ENCODE measurements at places on chromosomes 1 and 21.

DNA sequence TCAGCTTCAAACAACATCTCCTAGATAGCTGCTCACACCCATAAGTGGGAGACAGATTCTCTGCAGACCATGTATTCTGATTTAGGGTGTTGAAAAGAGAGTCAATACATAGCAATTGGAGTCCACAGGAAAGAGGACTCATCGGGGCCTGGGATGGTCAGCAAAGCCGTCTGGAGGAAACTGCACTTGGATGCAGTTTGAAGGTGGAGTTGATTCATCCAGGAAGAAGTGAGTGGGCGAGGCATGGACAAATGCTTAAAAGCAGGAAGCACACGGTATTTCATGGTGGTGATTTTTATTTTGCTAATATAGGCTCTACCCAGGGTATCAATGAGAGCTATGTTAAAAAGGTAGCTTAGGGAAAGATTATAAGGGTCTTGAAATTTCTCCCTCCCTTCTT is 36.8 kb upstream of the DIRAS3 start:
- DNase-seq: no peak

DNA sequence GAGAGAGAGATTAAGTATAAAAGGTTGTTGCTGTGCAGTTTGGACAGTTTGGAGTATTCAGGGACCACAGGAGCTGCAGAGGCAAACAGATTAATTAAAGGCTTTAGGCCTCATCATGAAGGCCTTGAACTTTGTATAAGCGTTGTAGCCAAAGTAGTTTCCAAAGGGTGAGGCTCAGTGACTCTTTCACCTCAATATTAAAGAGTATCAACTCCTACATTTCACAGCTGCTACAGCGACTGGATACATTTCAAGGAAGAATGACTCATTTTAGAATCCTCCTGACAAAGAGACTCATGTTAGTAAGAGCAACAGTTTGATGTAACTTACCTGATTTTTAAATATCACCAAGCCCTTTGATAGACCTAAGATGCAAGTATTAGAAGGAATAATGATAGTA is 355.5 kb downstream of the HLX start:
- DNase-seq: no peak

DNA sequence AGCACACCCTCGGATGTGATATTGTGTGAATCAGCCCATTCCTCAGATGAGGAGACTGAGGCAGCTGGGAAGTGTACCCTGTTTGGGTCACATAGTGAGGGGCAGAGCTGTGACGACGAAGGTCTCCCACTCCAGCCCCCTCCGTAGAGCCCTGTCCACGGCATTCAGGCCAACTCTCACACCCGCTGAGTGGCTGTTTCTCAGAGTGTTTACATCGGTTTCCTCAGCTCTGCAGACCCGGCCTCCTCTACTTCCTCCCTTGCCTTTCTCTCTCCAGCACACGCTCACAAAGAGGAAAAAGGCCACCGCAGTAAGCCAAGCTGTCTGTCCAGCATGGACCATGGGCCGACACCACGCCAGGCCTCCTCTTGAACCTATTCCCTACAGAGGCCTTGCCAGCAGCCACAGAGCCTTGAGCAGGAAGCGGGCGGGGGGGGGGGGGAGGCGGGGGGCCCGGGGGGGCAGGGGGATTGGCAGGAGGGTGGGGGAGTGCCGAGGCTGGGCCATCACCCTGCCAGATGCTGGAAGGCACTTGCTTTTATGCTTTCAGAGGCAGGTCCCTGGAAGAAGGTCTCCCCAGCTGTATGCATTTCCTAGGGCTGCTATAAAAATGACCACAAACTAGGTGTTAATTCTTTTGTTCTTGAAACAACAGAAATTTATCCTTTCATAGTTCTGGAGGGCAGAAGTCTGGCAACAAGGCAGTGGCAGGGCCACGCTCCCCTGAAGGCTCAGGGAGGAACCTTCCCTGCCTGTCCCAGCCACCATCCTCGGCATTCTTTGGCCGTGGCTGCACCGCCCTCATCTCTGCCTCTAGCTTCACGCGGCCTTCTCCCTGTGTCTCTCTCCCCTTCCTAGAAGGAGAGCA is 178.4 kb downstream of the PSMG1 start:
- no peak for DNase-seq

GRCh38 chr1:94792473-94793295 is 27.5 kb upstream of the SLC44A3 start:
- DNase-seq: no peak

DNA sequence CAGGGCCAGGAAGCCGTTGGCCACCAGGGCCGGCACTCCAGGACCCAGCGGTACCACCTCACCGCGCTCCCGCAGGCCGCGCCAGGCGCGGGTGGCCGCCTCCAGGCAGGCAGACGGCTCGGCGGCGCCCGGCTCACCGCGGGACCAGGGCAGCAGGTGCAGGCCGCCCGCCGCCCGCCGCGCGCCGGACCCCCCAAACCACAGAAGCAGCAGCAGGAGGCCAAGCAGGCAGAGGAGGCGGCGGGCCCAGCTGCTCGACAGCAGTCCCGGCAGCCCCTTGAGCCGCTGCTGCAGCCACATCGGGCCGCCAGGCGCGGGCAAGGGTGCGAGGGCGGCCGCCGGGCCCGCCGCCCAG is 312 bp downstream of the KIAA2013 start:
- DNase-seq: no peak

GRCh38 chr1:30675761-30676160 is 47.6 kb downstream of the MATN1 start:
- DNase-seq: no peak

GRCh38 chr21:29376556-29376955 is 77.8 kb downstream of the BACH1 start:
- no peak for DNase-seq

DNA sequence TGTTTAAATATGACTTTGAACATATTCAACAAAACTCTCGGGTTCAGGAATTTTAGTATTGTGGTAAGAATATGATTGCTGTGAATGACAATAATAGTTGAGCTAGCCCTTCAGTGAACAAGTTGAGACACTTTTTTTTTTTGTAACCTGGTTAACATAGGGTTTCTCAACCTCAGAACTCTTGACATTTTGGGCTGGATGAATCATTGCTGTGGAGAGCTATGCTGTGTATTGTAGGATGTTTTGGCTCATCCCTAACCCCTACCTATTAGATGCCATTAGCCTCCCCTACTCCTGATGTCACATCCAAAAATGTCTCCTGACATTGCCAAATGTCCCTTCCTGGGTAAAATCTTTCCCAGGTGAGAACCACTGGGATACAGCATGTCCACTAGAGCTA is 113.7 kb downstream of the RUNX1 start:
- DNase-seq: no peak

DNA sequence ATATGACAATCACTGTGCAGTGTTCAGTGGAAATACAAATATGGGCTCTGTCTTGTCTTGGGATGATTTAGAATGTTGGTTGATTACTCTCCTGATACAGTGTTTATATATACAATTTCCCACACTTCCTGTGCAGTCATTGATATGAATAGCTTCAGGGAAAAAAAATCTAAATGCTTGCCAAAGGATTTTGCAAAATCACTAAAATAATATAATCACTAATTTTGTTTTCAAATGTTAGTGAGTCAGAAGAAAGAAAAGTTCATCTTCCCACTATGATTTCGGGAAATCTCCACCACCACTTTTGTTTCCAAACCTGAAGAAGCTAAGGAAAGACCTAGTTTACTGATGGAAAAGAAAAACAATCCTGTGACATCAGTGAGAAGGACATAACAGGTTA is 32.1 kb upstream of the CHRM3 start:
- DNase-seq: no peak

- DNase-seq: no peak
Measured at GRCh38 chr1:12202577-12202976, 27.3 kb upstream of the VPS13D start.

Data from NCI-H187 treated with DMSO at 0.1 percent for 48 hours (cell line).